GM23248 (cell line): ENCODE measurements at places on chromosomes 11 and 22. TPM values are rescaled to one million over a fixed set of nuclear protein-coding genes. Genes with fewer than 3 reads are reported as not detected.

Gene GRK2
- 43.0 and 54.9 TPM in 2 replicates for total RNA-seq

Gene RHOD
- total RNA-seq, result 14.2 and 28.7 TPM in 2 replicates

Gene KDM4E
- not detected in 2 replicates for total RNA-seq

Gene ACTN3
- total RNA-seq, result not detected in 2 replicates

Gene HBB
- total RNA-seq, result not detected in 2 replicates

Gene CBX6
- total RNA-seq, result 52.1 and 52.7 TPM in 2 replicates

Gene A4GALT
- 10.9 and 18.6 TPM in 2 replicates for total RNA-seq

Gene NRXN2
- total RNA-seq, result 0.51 and 5.6 TPM in 2 replicates

Gene NOX4
- total RNA-seq, result 0.54 and 2.0 TPM in 2 replicates

Gene RTCB
- 96.7 and 101 TPM in 2 replicates for total RNA-seq

Gene RAB39A
- total RNA-seq, result not detected in 2 replicates

Gene BATF2
- 4.0 TPM in 1 of 2 replicates, not detected in the other for total RNA-seq

Gene FZD4
- 19.1 and 21.3 TPM in 2 replicates for total RNA-seq

Gene TIRAP
- 3.8 TPM in 2 replicates for total RNA-seq

Gene CEP126
- 2.0 and 3.5 TPM in 2 replicates for total RNA-seq

Gene FXYD2
- total RNA-seq, result not detected in 2 replicates

Gene TMPRSS5
- total RNA-seq, result not detected in 2 replicates

Gene TECTA
- under 0.01 and 1.4 TPM in 2 replicates for total RNA-seq

Gene TRPM5
- not detected in 2 replicates for total RNA-seq

Gene AQP11
- 0.43 and 2.9 TPM in 2 replicates for total RNA-seq

Gene OR4A16
- total RNA-seq, result not detected in 2 replicates

Gene SLC22A9
- total RNA-seq, result not detected in 2 replicates

Gene OR4D5
- total RNA-seq, result not detected in 2 replicates

Gene SLC22A8
- not detected in 2 replicates for total RNA-seq

Gene CHADL
- 0.22 and 1.1 TPM in 2 replicates for total RNA-seq

Gene SEZ6L
- total RNA-seq, result under 0.01 TPM in 1 of 2 replicates, not detected in the other

Gene MPPED1
- total RNA-seq, result not detected in 2 replicates

Gene SCN4B
- not detected in 2 replicates for total RNA-seq

Gene HOATZ
- total RNA-seq, result not detected in 2 replicates

Gene IFITM10
- 1.6 and 67.4 TPM in 2 replicates for total RNA-seq

Gene POTEH
- total RNA-seq, result not detected in 2 replicates
